ENCODE measurements at places on chromosomes 16 and 17. TPM values are rescaled to one million over a fixed set of nuclear protein-coding genes. Genes with fewer than 3 reads are reported as not detected.

DNA sequence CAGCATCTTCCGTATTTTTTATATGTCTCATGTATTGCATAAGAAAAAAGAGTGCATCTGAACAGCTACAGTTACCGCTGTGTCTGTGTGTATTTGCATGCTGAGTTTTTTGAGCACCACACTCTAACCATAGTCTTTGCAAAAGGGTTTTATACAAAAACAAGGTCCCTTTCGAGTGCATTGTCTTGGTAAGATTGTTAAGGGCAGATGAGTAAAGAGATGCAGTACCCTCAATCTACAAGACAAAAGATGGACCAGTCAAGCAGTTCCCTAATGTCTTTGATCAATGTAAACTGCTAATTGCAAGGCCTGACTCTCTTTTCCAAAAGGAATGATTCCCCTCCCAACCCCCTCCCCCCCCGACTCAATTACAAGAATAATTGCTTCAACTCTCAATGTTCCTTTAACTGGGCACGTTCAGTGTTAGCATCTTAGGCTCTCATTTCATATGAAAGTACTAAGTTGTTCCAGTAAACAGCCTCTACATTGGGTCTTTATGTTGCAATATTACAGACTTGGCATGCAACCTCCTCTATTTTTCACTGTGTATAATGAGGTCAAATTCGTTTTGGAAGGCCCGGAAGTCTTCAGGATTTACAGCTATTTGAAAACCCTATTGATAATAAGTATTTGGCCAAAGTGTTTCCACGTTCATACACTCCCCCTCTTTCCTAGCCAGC, 471.4 kb upstream of the RBFOX1 start:
- H3K27me3 ChIP-seq: no peaks in the 10 kb centered on the region
- H3K36me3 ChIP-seq: no peaks in the 10 kb centered on the region
- no peak for DNase-seq
- no peaks in the 10 kb centered on the region for H3K4me1 ChIP-seq
- H3K4me3 ChIP-seq: no peak overlapping the region
- H3K27ac ChIP-seq: no peak overlapping the region

GRCh38 chr17:6508519-6509030, 47.8 kb downstream of the PITPNM3 start:
- H3K4me3 ChIP-seq: no peak overlapping the region
- no peaks in the 10 kb centered on the region for H3K4me1 ChIP-seq
- H3K27ac ChIP-seq: no peak overlapping the region
- no peaks in the 10 kb centered on the region for H3K36me3 ChIP-seq
- DNase-seq: no peak

PMFBP1 gene
- total RNA-seq: 0.62 TPM

CACNG5 gene
- total RNA-seq: not detected

DNA sequence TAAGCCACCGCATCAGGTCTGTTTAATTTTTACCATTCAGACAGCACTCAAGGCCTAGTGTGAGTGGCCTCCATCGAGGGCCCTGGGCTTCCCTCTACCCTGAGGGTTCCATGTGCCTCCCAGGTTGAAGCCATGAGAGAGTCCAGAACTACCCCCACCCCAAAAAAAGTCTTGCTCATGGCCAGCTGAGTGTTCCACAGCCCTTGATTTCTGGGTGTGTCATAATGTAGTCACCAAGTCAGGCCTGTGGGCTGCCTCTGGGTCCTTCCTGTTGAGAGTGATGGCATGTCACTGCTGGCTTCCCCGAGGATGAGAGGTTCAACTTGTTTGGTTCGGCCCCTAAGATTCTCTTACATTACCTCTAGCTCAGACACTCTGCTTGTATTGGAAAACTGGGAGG, 100.6 kb downstream of the PITPNC1 start:
- no peak for DNase-seq
- H3K27me3 ChIP-seq: no peaks in the 10 kb centered on the region

- no peaks in the 10 kb centered on the region for H3K36me3 ChIP-seq
- H3K27me3 ChIP-seq: no peaks in the 10 kb centered on the region
- no peak overlapping the region for H3K27ac ChIP-seq
Observed at GRCh38 chr17:965311-965989, 14.1 kb downstream of the NXN start.

- H3K36me3 ChIP-seq: no peaks in the 10 kb centered on the region
- no peaks in the 10 kb centered on the region for H3K27me3 ChIP-seq
- H3K4me1 ChIP-seq: no peaks in the 10 kb centered on the region
- no peak for DNase-seq
- H3K4me3 ChIP-seq: no peak overlapping the region
- H3K27ac ChIP-seq: no peak overlapping the region
Observed at GRCh38 chr16:58652741-58653140, 23.1 kb upstream of the CNOT1 start.

GRCh38 chr17:43353393-43353792, 45.4 kb upstream of the ARL4D start:
- no peaks in the 10 kb centered on the region for H3K4me1 ChIP-seq
- H3K4me3 ChIP-seq: no peak overlapping the region
- no peaks in the 10 kb centered on the region for H3K36me3 ChIP-seq
- H3K27ac ChIP-seq: no peak overlapping the region
- H3K27me3 ChIP-seq: no peaks in the 10 kb centered on the region

FOXN1 gene
- 0.15 TPM for total RNA-seq

DNA sequence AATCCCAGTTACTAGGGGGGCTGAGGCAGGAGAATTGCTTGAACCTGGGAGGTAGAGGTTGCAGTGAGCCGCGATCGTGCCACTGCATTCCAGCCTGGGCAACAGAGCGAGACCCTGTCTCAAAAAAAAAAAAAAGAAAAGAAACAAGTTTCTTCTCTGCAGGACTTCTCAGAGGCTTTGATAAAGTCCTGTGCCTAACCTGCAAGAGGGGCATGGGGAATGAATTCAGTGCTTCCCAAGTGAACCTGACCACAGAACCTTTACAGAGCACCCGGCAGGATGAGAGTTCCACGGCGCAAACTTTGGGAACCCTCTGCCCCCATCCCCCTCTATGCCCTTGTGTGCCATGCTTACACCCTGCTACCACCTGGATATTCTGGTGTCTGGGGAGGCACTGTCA, 17.9 kb downstream of the ITGB4 start:
- no peaks in the 10 kb centered on the region for H3K4me1 ChIP-seq
- DNase-seq: no peak
- H3K27me3 ChIP-seq: no peaks in the 10 kb centered on the region
- peaks cover 16% of the 10 kb centered on the region for H3K36me3 ChIP-seq
- H3K4me3 ChIP-seq: no peak overlapping the region

PLLP gene
- total RNA-seq: 77.5 TPM
